ENCODE measurements at places on chromosomes 11 and 22. TPM values are rescaled to one million over a fixed set of nuclear protein-coding genes. Genes with fewer than 3 reads are reported as not detected.

DNA sequence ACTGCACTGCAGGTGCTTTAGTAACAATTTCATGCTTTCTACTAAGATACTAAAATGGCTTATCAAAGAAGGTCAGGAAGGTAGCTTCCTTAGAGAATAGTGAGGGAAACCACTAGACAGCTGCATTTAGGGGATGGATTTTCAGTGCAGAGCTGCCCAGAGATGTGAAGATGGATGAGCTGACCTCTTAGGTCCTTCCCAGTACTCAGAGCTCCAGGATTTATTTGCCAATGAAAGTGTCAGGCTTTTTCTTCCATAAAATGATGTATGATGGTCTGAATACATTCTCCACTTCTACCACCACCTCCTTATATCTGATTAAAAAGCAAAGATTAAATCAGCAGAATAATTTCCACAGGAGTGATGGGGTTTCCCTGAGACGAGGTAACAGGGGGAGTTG is 35.0 kb downstream of the SC5D start:
- no peak for DNase-seq

- no peak for DNase-seq
Measured at GRCh38 chr22:37708580-37709444, 12.0 kb downstream of the TRIOBP start.

- DNase-seq, result no peak
Measured at GRCh38 chr22:45225732-45226502, 14.8 kb downstream of the KIAA0930 start.

GRCh38 chr11:6219359-6219758 is 14.0 kb downstream of the C11orf42 start:
- DNase-seq, result peak; percentile 88

GRCh38 chr11:26134481-26135355 is 197.2 kb upstream of the ANO3 start:
- no peak for DNase-seq

- DNase-seq, result no peak
Measured at GRCh38 chr11:73632996-73633395, 13.4 kb upstream of the PLEKHB1 start.

GRCh38 chr11:36289226-36289852 is at the start of gene COMMD9:
Gene COMMD9 (minus strand): TSS chr11:36289424. CDS start chr11:36289412, 12 bp downstream.
- DNase-seq, result peak; percentile 94

DNA sequence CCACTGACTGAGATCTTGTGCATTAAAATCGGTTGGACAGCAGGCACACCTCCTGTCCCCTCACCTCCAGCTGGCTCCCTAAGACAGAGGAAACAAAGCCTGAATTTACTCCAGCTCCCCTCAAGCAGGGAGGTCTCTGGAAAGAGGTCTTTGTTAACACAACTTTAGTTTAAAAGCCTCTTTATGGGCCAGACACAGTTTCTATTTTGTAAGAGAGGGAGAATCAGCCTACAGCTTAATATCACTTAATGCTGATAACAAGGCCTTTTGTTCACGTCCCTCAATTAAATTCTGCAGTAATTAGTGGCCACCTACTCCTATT is 36.3 kb downstream of the PLEKHA7 start:
- DNase-seq, result no peak

- DNase-seq, result peak; percentile 16
Measured at GRCh38 chr11:1869427-1870325, 16.8 kb downstream of the LSP1 start.

DNA sequence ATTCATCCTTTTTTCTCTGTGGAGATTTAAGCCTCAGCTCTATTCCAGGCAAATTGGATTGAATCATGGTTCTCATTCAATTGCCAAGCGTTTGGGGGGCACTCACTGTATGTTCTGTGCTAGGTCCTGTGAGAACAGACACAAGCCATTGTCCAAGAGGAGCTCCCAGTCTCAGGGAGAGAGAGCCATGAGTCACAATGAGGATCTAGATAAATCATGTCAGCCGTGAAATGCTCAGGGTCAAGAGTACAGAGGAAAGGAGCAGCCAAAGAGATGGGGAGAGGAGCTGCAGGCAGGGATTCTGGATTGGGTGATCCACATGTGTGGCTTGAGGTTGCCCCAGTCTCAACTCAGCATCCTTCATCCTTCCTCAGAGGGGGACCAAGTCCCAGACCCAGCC is 93.6 kb downstream of the FEZ1 start:
- peak; percentile 74 for DNase-seq

DNA sequence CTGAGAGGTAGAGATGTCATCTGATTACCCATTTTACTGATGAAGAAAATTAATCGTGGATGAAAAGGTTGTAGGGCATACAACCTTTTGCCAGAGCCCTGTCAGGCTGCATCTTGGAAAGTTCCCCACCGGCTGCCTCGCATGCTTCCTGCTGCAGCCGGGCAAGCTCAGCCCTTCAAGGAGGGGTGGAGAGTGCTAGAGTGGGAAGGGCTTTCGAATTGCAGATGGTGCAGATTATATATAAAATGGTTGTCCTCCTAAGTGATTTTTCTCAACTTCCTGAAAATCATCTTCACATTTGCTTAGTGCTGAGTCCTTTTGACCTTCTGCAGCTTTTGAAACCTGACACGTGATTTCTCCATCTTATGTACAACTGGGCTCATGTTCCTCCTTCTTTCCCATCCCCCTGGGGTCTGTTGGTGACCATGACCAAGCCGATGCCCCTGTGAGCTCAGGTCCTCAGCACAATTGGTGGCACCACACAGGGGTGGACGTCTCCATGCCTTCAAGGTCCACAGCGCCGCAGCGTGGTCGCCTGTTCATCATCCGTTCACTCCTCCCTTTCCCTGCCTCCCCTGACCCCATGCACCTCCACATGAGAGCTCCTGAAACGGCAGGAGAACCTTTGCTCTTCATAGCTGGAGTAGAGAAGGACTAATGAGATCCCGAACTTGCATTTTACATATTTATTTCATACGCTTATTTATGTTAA is 47.6 kb upstream of the MYO18B start:
- no peak for DNase-seq

GRCh38 chr11:91373497-91373896 is 851.1 kb upstream of the FAT3 start:
- no peak for DNase-seq

DNA sequence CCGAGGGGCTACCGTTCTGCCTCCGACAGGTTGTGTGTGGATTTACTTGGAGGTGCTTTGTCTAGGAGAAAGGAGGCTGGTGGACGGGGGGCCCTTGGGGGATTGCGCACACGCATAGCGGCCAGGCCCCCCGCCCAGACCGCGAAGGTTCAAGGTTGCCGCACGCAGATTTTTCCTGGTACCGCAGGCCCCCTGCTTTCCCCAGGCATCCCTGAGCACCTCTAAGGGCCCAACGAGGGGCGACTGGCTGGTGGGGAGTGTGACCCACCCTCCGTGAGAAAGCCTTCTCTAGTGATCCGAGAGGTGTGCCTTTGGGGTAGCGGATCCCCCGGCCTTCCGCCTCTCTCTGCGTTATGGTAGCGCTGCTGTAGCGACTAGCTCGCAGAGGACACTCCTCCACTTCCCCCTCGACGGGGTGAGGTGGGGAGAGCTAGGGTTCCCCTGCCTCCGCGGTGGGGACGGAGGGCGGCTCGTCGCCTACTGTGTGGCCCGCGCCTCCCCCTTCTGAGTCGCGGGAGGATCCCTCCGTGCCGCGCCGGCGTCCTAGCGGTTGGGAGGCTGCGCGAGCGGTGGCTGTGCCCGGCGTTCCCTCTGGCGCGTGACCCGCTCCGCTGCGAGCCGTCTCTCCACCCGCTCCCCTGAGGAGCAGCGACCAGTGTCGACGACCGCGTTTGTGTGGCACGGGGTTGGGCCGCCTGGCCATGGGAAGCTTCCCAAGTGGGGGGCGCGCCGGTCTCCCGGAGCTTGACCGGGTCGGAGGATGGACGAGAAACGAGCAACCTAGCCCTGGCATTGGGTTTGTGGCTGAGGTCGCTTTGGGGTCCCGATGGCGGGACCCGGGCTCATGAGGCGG is 3900.0 kb upstream of the OR11H1 start:
- no peak for DNase-seq

- DNase-seq, result no peak
Measured at GRCh38 chr11:125745979-125746378, at the start of gene PATE1. Gene PATE1 (plus strand): TSS chr11:125746279. CDS start chr11:125746305, 26 bp downstream.

DNA sequence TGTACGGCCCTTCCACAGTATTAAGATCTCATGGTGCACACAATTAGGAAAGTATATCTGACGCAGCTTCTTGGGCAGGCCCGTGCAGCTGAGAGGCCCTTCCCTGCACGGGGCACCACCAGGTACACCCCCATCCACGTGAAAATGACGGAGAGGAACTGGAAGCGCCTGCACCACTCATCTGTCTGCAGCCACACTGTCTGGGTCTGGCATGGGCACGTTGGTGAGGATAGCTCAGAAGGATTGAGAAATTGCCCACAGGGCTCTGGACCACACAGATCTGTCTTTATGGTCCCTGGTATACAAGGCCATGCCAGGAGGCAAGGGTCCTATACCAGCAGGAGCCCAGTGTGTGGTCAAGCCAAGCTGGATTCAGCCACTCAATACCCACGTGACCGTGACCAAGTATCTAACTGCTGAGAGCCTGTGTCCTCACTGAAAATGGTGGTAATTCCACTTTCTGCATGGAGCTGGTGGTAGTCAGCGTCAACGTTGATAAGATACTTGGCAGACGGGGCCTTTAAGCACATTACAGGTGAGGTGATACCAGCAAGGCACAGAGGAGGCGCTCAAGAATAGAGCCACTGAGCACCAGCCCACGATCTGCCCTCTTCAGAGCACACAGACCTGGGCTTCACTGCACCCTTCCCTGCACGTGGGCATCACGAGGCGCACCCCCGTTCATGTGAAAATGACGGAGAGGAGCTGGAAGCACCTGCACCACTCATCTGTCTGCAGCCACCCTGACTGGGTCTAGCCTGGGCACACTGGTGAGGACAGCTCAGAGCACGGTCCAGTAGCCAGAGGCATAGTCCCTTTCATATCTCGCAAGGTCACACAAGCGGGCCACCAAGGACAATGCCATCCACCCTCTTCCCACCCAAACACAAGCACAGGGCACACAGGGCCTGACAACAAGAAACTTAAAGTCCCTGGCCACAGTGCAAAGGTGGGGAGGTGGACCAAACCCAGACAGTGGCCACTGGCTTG is 28.4 kb downstream of the SHANK2 start:
- DNase-seq, result no peak

COMT gene
- total RNA-seq, result 182 TPM

OR51B5 gene
- total RNA-seq, result not detected

SLC35F2 gene
- 26.4 TPM for total RNA-seq

GPHA2 gene
- total RNA-seq, result not detected

NPAS4 gene
- total RNA-seq, result not detected
